Lung (tissue), 17 donors: ENCODE measurements at places on chromosomes 2 and 18. TPM values are rescaled to one million over a fixed set of nuclear protein-coding genes. Genes with fewer than 3 reads are reported as not detected.

DNA sequence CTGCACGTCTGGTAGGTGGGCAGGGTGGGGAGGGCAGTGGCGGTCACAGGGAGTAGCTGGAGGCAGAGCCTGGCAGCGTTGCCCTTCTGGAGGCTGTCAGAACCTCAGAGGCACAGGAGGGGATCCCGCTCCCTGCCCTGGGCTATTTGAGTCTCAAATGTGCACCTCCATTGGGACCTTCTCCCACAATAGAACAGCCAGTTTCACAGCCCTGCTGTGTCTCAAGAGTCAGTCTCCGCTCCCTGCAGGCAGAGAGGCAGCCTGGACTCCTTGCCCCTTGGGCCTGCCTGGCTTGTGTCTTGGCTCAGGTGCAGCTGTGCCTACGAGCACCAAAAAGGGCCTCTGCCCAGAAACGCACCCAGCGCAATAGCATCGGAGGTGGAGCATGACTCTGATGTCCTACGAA, 57.4 kb downstream of the FAM168B start:
- DNase-seq = no peak

DNA sequence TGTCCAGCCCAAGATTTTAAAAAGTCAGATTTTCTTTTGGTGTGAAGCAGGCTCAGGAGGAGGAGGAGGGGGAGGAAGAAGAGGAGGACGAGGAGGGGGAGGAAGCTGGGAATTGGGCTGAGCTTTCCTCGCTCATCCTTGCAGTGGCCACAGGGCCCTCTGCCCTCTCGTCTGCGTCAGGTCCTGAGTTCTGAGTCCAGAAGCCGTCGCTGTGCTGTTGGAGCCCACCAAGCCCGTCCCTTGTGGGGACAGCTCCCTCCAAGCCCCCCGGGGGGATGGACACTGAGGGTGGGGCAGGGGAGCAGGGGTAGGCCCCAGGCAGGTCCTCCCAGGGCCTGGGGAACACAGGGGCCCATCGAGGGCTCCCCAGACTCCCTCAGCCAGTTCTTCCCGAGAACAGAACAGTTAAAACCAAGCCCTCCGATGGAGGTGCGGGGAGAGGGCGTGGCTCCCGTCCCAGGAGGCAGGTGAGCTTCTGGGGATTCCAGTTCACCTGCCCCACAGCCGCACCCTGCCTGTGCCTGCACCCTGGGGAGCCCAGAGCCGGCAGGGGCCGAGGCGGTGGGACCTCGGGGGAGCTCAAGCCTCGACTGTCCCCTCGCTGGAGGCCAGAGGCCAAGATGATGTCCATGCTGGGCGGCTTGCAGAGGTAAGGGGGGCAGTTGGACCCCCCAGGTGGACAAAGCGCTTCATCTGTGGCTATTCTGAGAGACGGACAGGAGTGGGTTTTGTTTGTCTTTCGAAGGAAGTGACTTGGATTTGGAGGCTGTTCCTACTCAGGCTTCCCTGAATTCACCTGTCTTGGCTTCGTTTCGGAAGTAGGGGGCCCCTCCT, at the start of gene GAL3ST2:
Gene GAL3ST2 (plus strand): TSS at position 487 of the 834 bp plus-strand sequence. CDS start 134 bp downstream, at position 621.
- no peak for DNase-seq

ZNF532 gene
- total RNA-seq = 128 TPM

DSC2 gene
- 15.4 TPM for total RNA-seq

ZNF396 gene
- 6.3 TPM for total RNA-seq

- no peak for DNase-seq
Measured at GRCh38 chr2:206851521-206851920, 86.1 kb downstream of the FASTKD2 start.

GRCh38 chr2:101781326-101781725, 83.8 kb downstream of the MAP4K4 start:
- no peak for DNase-seq

PAX3 gene
- not detected for total RNA-seq

ERMN gene
- total RNA-seq = 1.6 TPM

RAB27B gene
- total RNA-seq = 21.5 TPM

GRCh38 chr2:238486123-238486848, 59.6 kb downstream of the ASB1 start:
- DNase-seq = no peak

DNA sequence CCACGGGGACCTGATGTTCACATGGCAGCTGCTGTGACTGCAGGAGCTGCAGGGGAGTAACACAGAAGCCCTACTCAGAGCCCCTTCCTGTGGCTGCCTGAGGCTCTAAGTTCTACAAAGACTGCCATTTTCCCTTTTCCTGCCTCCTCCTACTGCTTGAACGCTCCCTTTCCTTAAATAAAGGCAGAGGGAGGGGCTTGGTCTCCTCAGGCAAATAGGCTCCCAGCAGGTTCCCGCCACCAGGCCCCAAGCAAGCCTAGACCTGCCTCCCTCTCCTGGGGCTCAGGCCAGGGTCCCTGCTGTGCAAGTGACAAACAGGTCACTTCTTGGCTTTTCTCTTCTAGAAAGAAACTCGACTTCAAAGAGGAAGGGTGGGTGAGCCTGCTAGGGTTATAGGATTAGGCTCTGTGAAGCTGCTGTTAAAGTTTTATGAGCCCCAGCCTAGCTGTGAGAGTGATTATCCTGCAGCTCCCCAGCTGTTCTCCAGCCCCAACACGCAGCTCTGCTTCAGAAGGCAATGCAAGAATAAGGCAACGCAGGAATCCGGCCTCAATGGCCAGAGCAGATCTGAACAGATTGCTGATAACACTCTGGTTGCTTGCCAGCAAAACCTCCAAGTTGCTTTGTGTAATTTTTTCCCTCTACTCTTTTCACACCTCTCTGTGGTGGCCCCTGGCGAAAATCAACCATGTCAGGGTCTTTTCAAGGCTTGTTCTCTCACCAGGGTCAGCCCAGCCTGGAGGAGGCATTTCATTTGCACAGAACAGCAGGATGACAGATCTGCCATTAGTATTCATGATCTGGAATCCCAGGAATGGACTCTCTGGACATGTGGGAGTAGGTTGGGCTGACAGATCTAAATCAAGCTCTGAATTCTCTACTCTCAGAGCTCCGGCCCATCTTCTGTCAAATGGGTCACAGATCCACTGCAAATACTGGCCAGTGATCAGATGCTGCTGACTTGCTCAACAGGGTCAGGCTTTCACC, 71.3 kb downstream of the MRO start:
- DNase-seq = peak; percentile 30

DNA sequence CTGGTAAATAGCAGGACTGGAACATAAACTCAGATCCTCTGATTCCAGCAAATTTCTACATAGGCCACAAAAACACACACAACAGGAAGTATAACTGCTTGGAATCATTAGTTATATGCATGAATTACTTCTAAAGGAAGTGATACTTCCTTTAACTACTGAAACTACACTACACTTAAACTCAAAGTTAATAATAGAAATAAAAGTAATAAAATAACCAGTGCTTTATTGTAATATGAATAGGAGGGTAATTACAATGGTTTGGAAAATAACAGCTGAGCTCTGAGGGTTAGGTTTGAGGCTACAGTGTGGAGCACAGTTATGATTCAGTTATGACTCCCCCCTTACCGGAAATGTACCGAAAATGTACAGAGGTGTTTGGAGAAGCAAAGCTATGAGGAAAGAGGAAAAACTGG, 18.5 kb upstream of the POLI start:
- DNase-seq = no peak

- DNase-seq = no peak
Measured at GRCh38 chr2:236852977-236853374, 232.7 kb upstream of the COPS8 start.

ALPP gene
- 7.0 TPM for total RNA-seq

DNA sequence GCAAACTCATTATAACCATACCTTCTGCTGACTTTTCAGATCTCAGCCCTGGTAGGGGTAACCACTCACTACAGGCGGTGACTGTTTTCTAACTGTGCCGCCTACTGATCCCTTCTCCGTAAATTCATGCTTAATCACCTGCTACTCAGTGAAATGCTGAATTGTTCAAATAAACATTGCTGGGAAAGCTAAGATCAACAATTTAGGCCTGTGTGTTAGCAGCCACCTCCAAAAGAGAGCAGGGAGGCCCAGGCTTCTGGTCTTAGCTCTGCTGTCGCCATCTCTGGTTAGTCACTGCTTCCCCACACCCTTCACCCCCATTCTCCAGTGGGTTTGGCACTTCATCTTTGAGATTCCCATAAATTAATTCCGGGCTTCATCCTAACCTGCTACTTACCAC, 21.8 kb upstream of the NT5C1B start:
- no peak for DNase-seq

GRCh38 chr2:121235542-121235941, 49.5 kb downstream of the TFCP2L1 start:
- DNase-seq = no peak

IL1RL2 gene
- 1.3 TPM for total RNA-seq

GRCh38 chr2:234772733-234773060, 179.1 kb upstream of the SH3BP4 start:
- DNase-seq = peak; percentile 40

GRCh38 chr2:236613612-236614011, 44.0 kb downstream of the ACKR3 start:
- DNase-seq = no peak

DNA sequence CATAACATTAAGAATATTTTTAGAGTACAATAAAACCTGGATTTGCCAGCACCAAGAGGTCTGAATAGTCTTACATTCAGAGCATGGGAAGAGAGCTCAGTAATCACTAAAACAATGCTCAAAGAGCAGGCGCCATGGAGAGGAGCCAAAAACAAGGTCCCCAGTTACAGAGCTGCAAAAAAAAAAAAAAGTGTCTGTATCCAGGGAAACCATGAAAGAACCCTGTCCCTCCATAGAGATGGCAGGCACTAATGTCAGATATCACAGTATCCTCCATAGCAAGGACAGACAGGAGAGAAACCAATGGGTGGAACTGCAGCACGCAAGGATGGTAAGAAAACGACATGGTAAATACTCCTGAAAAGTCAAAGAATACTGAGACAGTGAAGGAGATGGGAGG, 19.5 kb downstream of the FBXO15 start:
- DNase-seq = no peak

DNAH6 gene
- total RNA-seq = 15.1 TPM

FBLN7 gene
- total RNA-seq = 2.7 TPM

GRCh38 chr2:241286348-241287090, 29.0 kb downstream of the HDLBP start:
- DNase-seq = no peak

DNA sequence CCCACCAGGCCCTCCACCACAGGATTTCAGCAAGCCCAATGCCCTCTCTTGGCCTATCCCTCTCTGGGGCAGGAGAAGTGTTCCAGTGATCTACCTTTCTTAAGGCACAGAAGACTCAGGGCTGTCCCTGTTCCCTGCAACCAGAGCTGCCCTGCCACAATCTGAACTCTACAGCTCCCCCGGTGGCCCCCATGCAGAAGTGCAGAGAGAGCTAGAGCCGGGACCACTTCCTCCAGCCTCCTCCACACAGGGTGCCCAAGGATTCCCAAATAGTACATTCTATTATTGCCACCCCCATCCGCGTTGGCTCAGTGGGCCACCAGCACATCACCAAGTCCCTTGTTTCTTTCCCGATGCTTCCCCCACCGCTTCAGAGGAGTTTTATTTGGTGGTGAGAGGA, 114.8 kb upstream of the PTPRM start:
- peak; percentile 24 for DNase-seq

- DNase-seq = no peak
Measured at GRCh38 chr2:70942396-70943204, 6.9 kb downstream of the ATP6V1B1 start.

DNA sequence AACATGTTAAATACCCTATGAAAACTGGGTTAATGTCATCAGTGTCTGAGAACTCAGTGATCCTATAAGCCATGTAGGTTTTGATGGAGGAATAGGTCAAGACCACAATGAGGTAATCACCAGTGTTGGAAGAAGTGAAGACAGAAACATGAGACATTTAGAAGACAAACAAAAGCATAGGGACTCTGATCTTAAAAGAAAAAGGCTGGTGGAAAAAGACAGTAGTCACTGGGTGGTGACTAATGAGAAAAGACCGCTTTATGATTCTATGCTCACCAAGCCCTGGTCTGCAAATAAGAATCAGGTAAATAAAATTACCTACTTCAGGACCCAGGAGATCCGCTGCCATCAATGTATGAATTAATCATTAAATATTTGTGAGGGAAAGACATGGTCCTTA, 271.9 kb downstream of the GPD2 start:
- DNase-seq = no peak

CCDC102B gene
- total RNA-seq = 78.8 TPM

DNA sequence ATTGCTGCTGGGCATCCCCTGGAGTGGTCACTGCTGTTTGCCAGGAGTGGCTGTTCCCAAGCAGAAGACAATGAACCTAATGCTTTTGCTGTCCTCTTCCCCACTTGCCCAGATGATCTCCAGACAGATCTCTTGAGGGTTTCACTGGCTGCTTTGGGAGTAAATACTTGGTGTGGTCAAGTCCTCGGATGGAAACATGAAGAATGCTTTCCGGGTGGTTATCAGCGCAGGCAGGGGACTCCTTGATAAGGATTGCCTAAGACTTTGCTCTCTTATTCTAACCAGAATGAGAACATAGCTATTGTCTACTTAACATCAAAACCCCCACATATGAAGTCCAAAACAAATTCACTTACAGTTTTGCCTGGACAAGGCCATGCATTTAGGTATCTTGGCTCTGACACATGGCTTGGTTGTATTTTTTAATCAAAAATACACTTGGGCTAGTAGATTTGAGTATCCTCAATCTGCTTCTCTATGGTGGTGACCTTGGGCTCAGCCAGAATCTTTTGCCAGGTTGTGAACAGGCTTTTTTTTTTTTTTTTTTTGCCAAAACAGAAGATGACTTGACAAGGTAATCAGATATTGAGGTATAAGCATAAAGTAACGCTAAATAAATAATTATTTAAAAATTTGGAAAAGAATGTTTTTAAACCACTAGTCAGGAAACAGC, 34.8 kb upstream of the MYO3B start:
- no peak for DNase-seq

REL gene
- 37.0 TPM for total RNA-seq

DNA sequence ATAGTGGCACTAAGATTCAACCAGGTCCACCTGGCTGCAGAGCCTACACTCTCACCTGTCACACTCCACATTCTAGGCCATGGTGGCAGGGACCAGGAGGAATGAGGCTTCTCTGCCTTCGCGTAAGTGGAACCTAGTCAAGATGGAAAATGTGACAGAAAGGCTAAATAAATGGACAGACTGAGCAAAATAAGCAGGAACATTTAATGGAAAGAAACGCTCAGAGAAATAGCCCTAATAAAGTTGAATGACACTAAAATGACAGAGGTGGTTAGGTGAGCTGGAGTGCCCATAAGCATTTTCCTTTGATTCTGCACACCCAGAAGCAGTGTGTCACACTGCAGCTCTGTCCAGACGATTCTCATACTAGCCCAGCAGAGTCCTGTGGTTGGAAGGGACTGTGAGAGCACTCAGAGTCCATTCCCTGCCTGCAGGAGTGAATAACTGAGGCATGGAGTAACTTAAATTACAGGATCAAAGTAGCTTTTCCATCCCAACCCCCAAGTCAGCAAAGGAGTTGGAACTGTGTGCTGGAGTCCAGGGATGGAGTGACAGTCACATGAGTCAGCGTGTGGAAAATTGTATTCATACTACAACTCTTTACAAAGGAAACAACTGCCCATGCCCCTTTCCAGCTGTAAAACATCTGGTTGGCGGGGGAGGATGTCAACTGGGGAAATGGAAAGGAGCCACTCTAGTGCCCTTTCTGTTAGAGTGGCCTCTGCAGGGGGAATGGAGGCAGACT, 105.4 kb upstream of the LGALSL start:
- DNase-seq = peak; percentile 50

UGT1A8 gene
- total RNA-seq = not detected

GRCh38 chr2:96955762-96956161, 30.6 kb downstream of the FAM178B start:
- no peak for DNase-seq

SLC19A3 gene
- 28.1 TPM for total RNA-seq

GRCh38 chr2:101821828-101822458, 124.4 kb downstream of the MAP4K4 start:
- DNase-seq = no peak

IL18R1 gene
- 35.5 TPM for total RNA-seq

- DNase-seq = no peak
Measured at GRCh38 chr18:73961804-73962203, 185.8 kb downstream of the FBXO15 start.
